8988T (cell line): ENCODE measurements at places on chromosomes 3 and 15.

DNA sequence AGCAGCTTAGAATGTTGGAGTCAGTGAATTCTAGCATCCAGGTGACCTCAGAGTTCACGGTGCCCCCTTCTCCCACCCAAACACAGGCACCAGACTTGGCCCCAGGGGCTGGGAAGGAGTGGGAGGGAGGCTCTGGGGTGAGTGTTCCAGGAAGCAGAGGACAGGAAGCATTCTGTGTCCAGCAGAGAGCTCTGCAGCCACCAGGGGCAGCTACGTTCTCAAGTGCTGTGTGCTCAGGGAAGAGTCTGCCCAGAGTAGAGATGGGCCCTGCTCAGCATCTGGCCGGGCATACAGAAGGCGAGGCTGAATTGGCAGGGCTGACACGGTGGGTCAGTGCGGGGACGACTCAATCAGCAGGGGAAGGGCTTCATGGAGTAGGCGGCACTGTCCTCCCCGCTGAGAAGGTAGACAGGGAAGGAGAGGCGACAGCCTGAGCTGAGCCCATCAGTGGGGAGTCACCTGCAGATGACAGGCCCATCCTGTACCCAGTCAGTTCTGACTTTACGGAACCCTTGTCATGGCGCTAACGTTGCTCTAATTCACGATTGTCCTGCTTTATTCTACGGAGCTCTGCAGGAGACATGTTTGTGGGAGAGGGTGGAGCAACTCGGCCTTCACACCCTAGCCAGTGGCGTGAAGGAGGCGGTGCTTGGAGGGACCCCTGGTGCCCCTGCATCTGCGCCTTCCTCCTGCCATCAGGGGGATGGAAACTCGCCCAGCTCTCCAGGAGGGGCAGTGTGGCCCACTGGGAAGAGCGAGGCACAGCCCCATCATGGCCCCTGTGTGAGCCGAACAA is 82.2 kb downstream of the C3orf70 start:
- DNase-seq, result peak; percentile 59

DNA sequence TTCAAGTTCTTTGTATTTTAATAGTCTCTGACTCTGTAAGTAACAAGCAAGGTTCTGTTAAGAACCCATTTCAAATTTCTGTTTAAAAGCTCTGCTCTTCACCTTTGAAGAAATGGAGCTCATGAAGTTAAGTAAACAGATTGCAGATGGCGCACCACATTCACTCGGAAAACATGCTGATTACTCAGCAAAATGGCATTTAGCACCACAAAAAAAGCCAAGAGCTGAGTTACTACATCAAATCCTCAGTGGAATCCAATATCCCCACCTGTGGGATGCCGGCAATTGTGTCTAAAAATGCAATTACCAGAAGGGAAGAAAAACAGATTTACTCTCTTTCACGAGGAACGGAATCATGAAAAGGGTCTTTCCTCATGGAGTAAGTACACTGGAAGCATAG is 758.0 kb downstream of the NTRK3 start:
- no peak for DNase-seq

DNA sequence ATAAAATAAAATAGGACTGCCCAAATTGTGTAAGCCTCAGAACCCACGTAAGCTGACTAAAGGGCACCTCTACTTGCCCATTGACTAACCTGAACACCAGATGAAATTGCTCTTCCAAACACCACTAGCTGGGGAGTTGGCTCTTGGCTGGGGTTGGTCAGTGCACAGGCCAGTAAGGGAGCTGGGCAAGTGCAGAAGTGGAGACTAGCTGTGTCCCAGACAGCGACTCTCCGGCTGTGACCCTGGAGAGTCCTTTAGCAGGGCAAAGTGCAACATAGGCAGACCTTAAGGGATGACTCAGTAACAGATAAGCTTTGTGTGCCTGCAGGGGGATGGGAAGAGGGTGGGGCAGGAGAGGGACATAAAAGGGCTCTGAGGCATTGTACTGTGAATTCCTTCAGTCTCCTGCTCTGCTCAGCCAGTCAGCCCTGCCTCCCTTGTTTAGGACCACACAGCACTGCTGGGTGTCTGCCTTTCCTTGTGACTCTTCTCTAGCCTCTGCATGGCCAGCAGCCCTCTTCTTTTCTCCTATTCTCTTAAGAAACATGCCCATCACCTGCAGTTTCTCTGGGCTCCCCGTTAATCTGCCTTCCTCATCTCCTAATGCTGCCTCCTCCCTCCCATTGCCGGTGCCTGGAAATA is 13.2 kb downstream of the NR1I2 start:
- no peak for DNase-seq

DNA sequence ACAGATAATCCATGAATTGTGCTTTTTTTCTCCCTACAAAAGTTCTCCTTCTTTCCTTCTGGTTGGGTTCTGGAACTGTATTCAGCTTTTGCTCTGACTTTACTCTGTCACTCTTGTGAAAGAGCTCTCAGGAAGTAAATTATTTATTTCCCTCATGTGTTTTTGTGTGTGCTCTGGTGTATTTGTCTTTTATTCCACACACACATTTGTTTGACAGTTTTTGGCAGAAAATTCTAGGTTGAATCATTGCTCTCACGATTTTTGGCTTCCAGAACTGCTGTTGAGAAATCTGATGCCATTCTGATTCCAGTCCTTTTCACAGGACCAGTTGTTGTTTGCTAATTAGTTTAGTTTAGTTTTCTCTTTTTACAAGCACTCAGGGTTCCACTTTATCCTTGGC is 172.8 kb downstream of the PLCH1 start:
- DNase-seq, result no peak

DNA sequence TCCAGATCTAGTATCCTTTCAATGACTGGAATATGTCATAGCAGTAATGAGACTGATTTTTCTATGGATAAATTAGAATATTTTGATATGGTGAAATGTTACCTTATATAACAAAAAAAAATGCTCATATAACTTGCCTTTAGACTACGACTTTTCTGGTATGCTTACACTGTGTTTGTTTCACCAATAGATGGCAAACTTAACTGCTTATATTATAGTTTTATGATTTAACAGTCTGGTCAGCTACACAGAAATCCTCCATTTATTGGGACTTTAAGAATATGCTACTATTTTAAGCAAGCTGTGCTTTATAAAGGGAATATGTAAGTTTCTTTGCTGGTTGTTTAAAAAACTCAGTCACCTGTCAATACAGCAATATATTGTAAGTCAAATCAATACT is 205.6 kb downstream of the VGLL3 start:
- no peak for DNase-seq

DNA sequence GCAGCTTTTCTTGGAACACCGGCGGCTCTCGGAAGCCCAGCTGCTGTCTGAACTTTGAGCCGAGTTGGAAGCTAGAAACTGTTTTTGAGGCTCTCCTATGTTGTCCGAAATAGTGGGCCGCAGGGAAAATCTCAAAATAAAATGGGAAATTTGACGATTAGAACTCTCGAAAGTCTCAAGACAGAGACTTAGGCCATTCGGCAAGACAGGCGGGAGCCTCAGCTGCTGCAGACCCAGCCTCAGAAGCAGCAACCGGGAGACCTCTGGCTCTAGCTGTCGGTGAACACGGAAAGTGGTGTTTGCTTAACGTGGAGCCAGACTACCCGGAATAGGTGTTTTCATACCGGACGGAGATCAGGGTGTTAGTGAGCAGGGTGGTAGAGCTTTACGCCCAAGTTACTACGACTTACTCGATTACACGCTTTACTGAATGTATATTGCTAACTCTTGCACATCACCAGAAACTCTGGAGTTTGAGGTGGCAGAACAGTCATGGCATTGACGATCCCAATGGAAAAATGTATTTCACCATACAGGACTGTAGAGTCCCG is 357 bp upstream of the MAN2C1 start:
- no peak for DNase-seq

DNA sequence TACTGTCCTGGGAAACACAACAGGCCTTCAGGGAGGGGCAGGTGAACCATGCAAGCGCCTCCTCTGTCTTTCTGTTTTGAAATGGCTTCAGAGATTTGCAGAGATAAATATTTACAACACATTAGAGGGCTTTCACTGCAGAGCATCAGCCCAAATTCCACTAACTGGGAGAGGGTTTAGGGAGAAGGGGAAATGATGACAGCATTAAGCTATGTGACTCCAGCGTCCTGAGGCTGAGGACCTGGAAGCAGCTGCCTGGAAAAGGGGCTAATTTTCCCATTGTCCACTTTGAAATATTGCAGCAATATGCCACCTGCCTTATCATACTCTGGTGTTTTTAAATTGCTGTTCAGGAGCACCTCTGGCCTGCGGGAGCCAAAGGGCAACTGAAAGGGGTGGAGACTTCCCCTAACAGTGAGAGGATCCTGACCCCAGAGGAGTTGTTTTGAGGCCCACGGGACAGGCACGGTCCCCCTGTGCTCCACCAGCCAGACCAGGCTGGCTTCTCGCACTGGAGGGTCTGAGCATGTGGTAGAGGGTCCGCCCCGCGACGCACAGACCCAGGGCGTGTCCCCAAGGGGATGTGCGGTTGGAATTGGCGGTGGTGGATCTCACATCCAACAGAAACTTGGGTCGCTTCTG is 110.6 kb downstream of the XXYLT1 start:
- peak; percentile 70 for DNase-seq
